ENCODE measurements at places on chromosomes 4 and X.

DNA sequence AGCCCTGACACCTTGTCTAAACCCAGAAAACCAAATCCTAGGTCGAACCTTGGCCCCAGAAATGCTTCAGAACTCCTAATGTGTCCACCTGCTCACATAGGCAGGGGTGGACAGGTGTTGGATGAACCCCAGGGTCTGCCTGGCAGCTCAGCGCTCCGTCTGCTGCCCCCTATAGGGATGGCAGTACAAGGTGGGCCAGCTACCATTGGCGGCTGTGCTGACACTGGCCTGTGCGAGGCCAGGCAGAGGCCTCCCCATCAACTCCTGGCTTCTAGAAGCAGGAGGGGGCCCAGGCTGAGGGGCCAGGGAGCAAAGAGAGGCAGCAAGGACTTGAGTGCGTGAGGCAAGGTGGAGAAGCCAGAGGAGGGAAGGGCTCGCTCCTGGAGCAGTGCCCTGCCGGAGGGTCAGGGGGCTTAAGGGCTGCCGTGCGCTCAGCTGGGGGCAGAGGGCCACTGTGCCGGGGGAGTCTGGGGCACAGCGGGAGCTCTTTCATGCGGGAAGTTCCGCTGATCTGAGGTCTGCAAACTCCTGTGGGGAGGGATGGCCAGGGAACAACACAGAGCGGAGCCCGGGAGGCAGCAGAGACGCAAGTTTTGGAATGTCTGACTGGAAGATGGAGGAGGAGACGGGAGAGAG, 20.6 kb downstream of the CCNQ start:
- no peak for DNase-seq

- DNase-seq = no peak
These were observed 151.6 kb downstream of the GRIA2 start for GRCh38 chr4:157372154-157372553.

GRCh38 chr4:75099321-75099720, 166.4 kb downstream of the PARM1 start:
- no peak for DNase-seq

DNA sequence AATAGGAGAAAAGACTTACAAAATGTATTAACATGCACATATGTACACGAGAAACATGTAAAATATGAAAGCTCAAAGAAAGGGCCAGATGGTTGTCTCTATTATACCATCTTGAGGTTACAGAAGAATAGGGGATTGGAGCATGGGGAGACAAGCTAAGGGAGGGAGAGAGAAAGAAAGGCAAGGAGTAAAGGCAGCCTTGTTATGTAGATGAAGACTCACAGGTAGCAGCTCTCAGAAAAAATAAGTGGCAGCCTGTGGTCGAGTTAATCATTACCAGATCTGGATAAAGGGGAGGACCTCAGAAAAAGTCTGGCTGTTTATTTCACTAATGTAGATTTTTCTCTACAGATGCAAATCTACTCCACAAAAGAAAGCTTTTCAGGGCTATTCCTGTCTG, 26.6 kb upstream of the PPP1R2C start:
- DNase-seq = no peak

GRCh38 chrX:42242004-42242403, 318.6 kb upstream of the CASK start:
- DNase-seq = no peak

GRCh38 chr4:149718500-149718899, 97.1 kb downstream of the IQCM start:
- DNase-seq = no peak

- DNase-seq = no peak
These were observed 7.5 kb upstream of the BCOR start for GRCh38 chrX:40104985-40105834.

- no peak for DNase-seq
These were observed 82.9 kb upstream of the KCNIP4 start for GRCh38 chr4:22031423-22031822.

GRCh38 chr4:26075583-26075982, 161.6 kb downstream of the SMIM20 start:
- DNase-seq = no peak

GRCh38 chr4:94965852-94966251, 208.1 kb downstream of the BMPR1B start:
- DNase-seq = no peak

GRCh38 chr4:184351560-184352451, 122.5 kb downstream of the IRF2 start:
- no peak for DNase-seq
